Activated T-cell treated with anti-CD3 and anti-CD28 coated beads, Interleukin-2, amount 50 U/mL, for 72 hours (primary cell): ENCODE measurements at places on chromosomes 5 and 9. TPM values are rescaled to one million over a fixed set of nuclear protein-coding genes. Genes with fewer than 3 reads are reported as not detected.

DNA sequence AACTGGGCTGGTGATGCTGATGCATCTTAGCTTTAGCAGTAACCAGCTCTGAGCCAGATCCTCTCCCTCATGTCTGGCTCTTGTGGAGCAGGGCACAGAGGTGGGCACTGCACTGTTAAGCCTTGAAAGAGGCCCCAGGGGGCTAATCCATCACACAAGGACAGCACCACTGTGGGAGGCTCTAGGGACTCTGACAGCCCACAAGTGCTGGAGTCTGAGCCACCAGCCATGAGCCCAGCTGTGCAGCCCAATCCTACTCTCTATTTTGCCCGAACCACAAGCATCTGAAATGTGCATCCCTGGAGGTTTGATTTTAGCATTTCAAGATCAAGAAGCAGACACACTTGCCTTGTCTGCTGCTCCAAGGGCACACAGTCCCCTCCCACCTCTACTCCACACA, 407.1 kb upstream of the TRPC7 start:
- DNase-seq = no peak

GRCh38 chr5:10761933-10762775, 1.1 kb upstream of the DAP start:
- DNase-seq = no peak

DNA sequence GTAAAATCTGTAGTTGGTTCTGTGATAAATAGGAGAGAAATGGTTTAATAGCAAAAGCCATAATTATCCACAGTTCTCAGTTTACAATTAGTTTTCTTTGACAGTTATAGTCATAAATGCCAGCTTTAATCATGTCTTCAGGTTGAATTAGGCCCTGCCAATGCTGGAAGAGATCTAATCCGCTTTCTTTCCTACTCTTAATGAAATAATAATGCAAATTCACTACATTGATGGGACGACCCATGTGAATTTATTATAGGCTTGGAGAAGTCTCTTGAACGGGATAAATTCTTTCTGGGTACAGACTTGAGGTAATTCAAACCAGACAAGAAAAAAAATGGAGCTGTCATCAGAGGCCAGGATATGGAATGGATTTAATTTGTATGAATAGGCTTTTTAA, 950.4 kb downstream of the EFNA5 start:
- DNase-seq = no peak

- DNase-seq = no peak
Measured at GRCh38 chr5:173835131-173835530, 53.0 kb upstream of the CPEB4 start.

DNA sequence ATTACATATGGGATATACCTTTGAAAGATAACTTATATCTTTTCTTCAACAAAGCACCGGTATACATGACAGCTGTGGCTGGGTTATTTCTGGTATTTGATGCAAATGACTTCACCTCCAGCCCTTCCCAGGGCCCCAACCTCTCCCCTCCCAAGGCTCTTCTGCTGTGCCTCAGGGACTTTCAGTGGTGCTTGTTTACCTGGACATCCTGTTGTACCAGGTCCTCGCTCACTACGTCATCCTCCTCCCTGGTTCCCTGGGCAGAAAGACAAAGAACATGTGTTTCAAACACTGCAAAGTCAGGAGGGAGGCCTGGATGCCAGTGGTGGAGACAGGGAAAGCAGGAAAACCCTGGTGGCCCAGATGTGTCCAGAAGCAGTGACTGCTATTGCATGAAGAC, 23.4 kb downstream of the ANXA6 start:
- DNase-seq = no peak

DNA sequence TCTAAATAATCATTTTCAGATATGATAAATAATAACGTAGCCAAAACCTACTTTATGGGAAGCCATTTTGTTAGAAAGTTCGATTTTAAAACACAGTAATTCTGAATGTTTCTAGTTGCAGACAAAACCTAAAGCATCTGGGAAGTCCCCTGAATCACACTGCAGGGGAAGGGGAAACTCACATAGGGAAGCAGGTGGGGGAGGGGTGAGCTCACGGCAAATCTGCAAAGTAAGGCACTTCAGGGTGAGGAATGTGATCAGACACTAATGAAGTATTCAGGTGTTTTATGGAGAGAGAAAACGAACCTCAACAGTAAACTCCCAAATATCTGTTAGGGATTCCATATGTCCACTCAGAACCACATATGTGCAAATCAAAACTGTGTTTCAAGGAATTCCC, 70.7 kb downstream of the EPB41L4A start:
- DNase-seq = no peak

The C9orf153 gene
- total RNA-seq = 0.21 TPM

The FREM1 gene
- not detected for total RNA-seq

The SLCO6A1 gene
- total RNA-seq = not detected

The RCL1 gene
- total RNA-seq = 38.8 TPM

The C5orf46 gene
- not detected for total RNA-seq
